ENCODE measurements at places on chromosomes 2 and 18.

GRCh38 chr2:222174450-222174849 lies 124.3 kb downstream of the PAX3 start:
- no peak for DNase-seq

- no peak for DNase-seq
Observed at GRCh38 chr18:62954366-62954765, 239.0 kb downstream of the PHLPP1 start.

DNA sequence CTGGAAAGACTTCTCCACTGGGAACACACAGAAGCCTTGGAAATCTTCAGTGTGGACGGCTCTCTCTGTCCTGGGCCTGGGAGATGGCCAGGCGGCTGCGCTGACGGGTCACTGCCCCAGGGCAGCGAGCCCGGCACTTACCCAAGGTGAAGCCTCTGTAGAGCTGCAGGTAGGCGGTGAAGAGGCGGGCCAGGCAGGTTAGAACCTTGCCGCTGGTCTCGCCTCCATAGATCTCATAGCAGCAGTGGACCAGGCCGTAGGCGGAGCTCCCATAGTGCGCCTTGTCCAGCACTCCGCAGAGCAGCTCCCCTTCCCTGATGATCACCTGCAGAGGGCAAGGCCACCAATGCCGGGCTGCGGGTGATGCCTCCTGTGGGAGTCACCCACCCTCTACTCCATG lies 53.0 kb downstream of the POLR1A start:
- DNase-seq = no peak

DNA sequence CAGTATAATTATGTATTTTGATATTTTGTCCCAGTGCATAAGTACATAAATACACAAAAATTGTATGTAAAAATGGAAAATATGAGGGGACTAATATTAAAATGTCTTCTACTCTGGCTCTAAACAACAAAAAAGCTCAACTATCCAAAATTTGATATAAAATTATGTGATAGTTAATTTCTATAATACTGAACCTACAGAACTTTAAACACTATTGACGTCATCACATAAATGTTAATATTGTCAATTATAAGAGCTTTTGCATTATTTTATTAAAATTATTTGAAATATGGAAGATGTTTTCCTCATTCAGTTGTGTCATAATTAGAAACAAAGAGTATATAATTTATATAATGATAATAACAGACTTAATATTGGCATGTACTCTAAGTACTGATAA lies 1139.7 kb upstream of the TMEFF2 start:
- no peak for DNase-seq

- DNase-seq = no peak
Observed at GRCh38 chr2:200845669-200846325, 18.7 kb downstream of the CLK1 start.

Measured in stimulated activated CD8-positive, alpha-beta memory T cell treated with anti-CD3 and anti-CD28 coated beads, Interleukin-7, amount 100 ng/mL, for 1 hour (primary cell).